Tongue (tissue), 3 donors: ENCODE measurements at places on chromosomes 5 and 9. TPM values are rescaled to one million over a fixed set of nuclear protein-coding genes. Genes with fewer than 3 reads are reported as not detected.

GRCh38 chr9:33065157-33066076, 11.1 kb downstream of the SMU1 start:
- DNase-seq, result no peak

GRCh38 chr5:35313291-35313690, 83.0 kb upstream of the PRLR start:
- no peak for DNase-seq

DNA sequence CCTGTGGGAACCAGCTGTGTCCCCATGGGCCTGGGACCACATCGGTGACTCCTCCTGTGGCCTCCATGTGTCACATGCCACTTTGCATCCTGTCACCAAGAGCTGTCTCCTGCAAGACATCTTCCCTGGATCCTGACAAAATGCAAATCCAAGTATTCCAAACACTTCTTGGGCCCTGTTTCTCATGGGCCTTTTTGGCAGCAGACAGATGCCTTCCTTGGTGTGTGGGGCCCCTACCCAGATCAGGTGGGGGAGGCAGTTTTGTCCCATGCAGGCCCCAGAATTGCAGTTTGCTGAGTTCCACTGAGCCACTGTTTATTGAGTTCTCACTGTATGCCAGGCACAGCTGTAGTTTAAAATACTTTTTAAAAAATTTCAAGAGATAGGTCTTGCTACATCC, 62.5 kb upstream of the GABRP start:
- DNase-seq, result no peak

DNA sequence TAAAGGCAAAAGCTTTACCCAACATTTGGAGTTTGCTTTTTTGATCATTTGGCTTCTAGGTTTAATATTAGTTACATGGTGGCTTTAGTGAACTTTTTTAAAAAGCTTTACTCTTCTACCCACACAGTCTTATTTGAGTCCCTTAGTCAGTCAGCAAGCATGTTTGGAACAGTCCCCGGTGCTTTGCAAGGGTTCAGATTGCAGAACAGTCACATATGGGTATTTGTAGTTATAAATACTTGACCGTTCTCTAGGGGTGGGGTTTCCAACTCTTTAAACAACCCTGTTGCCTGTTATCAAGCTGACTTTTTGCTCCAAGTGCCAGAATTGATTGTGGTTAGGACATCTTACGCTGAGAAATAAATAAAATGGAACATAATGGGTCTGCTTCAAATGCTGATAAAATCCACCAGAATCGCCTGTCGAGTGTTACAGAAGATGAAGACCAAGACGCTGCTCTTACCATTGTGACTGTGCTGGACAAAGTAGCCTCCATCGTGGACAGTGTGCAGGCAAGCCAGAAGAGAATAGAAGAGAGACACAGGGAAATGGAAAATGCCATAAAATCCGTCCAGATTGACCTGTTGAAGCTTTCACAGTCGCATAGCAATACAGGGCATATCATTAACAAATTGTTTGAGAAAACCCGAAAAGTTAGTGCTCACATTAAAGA, at the start of gene CAVIN4:
TSS of gene CAVIN4 (plus strand) at position 304 of the 673 bp plus-strand sequence. CDS start at position 369, 65 bp downstream.
- DNase-seq, result peak; percentile 81

- no peak for DNase-seq
Observed at GRCh38 chr5:149915392-149916260, 29.0 kb downstream of the PDE6A start.

GRCh38 chr5:17182494-17182893, 34.9 kb upstream of the BASP1 start:
- no peak for DNase-seq

DNA sequence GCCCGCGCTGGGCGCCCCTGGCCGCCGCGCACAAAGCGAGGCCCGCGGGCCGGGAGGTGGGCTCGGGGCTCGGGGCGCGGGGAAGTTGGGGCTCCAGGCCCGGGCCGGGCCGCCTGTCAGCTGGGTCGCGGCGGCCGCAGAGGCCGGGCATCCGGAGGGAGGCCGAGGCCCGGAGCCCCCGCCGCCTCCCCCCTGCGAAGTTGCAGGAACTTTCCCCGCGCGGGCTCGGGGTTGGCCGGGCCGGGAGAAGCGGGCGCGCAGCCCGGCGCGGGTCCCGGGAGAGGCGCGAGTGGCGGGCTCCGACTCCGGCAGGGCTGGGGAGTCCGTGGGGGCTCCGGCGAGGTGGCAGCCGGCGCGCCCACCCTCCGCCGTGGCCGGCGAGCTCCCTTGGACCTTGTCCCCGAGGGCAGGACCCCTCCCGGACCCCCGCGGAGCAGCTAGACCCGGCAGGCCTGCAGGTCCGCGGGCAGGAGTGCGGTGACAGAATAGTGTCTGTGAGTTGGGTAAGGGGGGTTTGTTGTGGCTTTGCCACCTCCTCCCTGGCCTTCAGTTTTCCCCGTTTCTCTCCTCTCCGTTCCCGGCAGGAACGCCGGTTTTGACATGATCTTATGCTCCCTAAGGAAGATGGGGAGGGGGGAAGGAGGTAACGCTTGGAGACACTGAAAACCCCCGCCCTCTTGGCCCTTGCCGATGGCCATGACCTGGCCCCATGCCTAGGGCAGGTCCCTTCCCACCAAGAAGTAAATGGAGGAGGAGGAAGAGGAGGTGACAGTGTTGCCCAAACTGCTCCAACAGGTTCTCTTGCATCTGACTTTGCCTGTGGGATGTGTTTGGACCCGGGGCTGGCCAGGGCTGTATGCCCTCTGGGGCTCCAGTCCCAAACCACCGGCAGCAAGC, 942 bp downstream of the PHF2 start:
- DNase-seq, result peak; percentile 43

DNA sequence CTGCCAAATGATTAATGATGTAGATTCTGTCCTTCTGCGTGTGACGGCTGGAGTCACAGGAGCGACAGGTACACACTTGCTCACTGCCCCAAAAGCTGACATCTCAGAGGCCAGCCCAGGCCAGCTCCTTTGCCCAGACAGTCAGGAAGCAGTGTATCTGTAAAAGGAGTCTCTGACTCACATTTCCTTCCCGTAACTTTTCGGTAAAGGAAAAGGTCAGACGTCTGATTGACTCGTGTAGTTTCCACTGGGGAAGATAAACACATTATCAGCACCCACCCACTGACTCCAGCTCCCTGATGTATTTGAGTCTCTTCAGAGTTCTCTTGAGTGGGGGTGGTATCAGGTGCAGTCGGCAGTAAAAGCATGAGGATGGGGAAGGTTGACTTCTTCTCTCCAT, 64.4 kb upstream of the WWC1 start:
- no peak for DNase-seq

GRCh38 chr5:54874337-54875021, 110.9 kb downstream of the ESM1 start:
- no peak for DNase-seq

DNA sequence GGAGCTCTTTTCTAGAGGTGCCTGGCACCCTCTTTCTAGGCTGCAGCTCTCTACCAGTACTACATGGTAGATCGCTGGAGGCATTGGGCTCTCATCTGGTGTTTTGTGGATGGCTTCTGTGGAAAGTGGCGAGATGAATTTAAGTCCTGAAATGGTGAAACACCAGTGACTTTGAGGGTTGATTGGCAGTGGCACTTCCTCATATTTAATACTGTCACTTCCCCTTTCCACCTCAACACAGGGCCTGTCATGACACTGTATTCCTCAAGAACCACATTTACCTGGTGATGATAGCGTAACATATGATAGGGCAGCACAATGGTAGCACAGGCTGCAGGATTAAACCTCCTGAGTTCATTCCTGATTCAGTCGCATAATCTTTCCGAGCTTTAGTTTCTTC, 132.1 kb downstream of the KDM4C start:
- no peak for DNase-seq

- no peak for DNase-seq
Observed at GRCh38 chr5:176697267-176697933, 50.1 kb downstream of the TSPAN17 start.

GRCh38 chr5:149724130-149724840, 5.8 kb upstream of the PPARGC1B start:
- DNase-seq, result no peak

DNA sequence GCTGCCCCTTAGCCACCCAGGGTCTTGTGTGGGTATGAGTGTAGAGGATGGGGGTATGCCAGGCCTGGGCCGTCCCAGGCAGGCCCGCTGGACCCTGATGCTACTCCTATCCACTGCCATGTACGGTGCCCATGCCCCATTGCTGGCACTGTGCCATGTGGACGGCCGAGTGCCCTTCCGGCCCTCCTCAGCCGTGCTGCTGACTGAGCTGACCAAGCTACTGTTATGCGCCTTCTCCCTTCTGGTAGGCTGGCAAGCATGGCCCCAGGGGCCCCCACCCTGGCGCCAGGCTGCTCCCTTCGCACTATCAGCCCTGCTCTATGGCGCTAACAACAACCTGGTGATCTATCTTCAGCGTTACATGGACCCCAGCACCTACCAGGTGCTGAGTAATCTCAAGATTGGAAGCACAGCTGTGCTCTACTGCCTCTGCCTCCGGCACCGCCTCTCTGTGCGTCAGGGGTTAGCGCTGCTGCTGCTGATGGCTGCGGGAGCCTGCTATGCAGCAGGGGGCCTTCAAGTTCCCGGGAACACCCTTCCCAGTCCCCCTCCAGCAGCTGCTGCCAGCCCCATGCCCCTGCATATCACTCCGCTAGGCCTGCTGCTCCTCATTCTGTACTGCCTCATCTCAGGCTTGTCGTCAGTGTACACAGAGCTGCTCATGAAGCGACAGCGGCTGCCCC, 2.6 kb downstream of the SLC35A4 start:
- no peak for DNase-seq

DNA sequence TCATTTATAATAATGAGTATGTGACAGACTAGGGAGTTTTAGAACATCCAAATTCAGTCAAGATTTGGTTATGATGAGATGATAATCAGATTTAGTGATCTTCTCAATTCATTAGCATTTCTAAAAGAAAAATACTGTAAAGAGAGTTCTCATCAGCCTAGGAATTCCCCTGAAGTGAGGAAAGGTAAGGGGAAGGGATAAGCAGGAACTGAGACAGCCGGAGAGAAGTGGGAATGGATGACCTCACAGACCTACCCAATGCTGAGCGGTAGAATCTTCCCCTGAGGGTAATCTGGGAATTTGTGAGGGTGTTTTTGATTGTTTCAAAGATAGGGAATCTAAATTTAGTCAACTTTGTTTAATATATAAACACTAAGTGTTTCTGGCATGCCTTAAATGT, 16.7 kb upstream of the GPBP1 start:
- DNase-seq, result no peak

DNA sequence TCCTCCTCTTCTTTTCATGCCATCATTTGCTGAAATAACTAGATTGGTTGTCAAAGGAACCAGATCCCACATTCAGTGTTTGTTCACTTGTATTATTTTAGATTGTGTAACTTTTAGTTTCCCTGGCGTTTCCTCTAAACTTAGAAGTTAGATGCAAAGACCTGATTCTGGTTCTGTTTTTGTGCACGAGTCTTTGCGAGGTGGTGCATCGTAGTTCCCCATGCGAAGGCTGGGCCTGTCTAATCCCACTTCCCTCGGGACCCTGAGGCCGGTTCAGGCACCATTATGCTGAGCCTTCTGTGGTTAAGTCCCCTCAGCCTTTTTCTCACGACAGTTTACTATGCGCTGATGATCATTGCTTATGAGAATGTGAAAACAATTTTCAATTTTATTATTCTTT, 219.1 kb upstream of the OTULINL start:
- DNase-seq, result no peak

DNA sequence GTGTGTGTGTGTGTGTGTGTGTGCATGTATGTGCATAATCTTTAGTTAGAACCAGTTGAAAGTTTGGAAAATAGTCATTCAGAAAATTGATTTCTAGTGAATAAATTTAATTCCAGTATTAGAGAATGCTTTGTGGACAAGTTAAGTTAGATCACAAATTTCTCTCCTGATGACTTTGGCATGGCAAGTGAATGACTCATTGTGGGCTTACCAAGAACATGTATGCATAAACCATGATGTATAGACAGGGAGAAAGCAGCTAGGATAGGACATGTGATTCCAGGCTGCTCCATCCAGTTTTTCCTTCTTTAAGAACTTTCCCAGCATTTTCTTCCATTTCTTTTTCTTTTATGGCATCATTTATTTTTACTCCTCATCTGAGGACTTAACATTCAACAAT, 85.7 kb upstream of the SGCD start:
- DNase-seq, result no peak

Gene RMRP
- 2,887 TPM for total RNA-seq

Gene SPATA31A3
- not detected for total RNA-seq

Gene TTC39B
- total RNA-seq, result 6.7 TPM

Gene CYLC2
- not detected for total RNA-seq

Gene ROPN1L
- 0.41 TPM for total RNA-seq

Gene ZNF883
- total RNA-seq, result 3.8 TPM

Gene RETREG1
- total RNA-seq, result 160 TPM

Gene LPAR1
- total RNA-seq, result 61.5 TPM

Gene FST
- total RNA-seq, result 14.4 TPM

Gene CMBL
- 42.9 TPM for total RNA-seq

Gene C5orf46
- 4.2 TPM for total RNA-seq

Gene PCDHGA9
- total RNA-seq, result 12.2 TPM

Gene DOCK8
- total RNA-seq, result 22.8 TPM

Gene ADGRD2
- not detected for total RNA-seq

Gene IL9
- not detected for total RNA-seq
